ENCODE measurements at places on chromosomes 13 and 19. TPM values are rescaled to one million over a fixed set of nuclear protein-coding genes. Genes with fewer than 3 reads are reported as not detected.

EMP3 gene
- total RNA-seq: 30.5 TPM

IQCN gene
- not detected for total RNA-seq

MBD3L1 gene
- not detected for total RNA-seq

PLK5 gene
- not detected for total RNA-seq

AMER2 gene
- not detected for total RNA-seq

Measured in airway epithelial cell (primary cell).